Fibroblast of mammary gland (primary cell): ENCODE measurements at places on chromosomes 2 and 18.
A peak's percentile ranks its signal among the peaks of the same experiment; 100 is the strongest.

DNA sequence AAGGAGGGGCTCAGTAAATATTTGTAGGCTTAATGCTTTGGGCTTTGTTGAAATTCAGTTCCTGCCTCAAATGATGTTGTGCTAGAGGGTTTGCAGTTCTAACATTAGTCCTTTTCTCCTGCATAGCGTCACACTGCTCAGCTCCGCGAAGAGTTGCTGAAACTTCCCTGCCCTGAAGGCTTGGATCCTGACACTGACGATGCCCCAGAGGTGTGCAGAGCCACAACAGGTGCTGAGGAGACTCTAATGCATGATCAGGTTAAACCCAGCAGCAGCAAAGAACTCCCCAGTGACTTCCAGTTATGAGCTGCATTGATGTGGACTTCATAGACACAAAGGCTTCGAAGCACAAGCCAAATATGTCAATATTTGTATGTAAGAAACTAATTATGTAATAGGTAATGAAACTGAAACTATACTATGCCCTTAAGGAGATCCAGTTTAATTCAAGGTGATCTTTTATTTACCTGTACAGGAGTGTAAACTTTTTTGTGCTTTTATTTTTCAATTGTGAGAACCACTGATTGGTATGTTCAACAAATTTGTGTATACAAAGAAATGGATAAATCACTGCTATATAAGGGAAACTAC, 10.2 kb upstream of the TTC27 start:
- DNase-seq = no peak

GRCh38 chr2:165056564-165056963, 101.2 kb upstream of the SLC38A11 start:
- DNase-seq = no peak

GRCh38 chr2:15984368-15985255, 44.3 kb downstream of the MYCN start:
- no peak for DNase-seq

- DNase-seq = no peak
Observed at GRCh38 chr2:121473512-121473911, 57.2 kb upstream of the RNU4ATAC start.

GRCh38 chr2:24745825-24746224, 47.4 kb downstream of the PTRHD1 start:
- DNase-seq = no peak

DNA sequence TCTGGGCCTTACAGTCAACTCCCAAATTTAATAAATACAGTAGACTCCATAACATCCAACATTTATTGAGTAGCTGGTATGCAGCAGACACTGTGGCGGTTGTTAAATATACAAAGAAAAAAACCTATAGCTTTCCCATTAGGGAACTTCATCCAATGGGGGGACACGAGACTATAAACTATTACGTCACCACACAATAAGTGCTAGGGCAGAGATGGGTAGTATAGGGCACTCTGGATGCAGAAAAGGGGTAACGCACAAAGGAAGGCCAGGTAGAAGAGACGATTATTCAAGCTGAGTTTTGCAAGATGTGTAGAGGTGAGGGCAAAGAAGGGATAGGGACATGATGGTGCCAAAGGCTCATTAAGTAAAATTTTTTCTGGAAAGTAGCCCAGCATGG, 10.8 kb downstream of the CHN1 start:
- DNase-seq = no peak

DNA sequence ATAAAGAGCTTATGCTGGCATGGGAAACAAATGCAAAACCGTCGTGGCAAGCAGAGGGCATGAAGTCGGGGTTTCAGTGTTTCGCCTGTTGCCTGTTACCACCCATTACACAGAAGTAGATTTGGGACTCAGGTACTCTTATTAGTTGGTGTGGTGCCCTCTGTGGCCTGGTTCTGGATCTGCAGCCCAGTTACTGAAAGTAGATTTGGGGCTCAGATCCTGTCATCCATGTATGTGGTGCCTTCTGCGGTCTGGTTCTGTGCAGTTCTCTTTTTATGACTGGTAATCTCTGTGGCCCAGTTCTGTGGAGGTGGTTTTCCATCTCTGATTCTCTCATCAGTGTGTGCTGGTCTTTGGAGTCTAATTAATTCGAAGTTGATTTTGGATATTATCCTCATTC, 45.2 kb downstream of the ADNP2 start:
- peak; percentile 38 for DNase-seq

GRCh38 chr2:66749566-66749965, 314.6 kb downstream of the MEIS1 start:
- DNase-seq = no peak

- DNase-seq = no peak
Observed at GRCh38 chr18:37391698-37392548, 173.7 kb downstream of the CELF4 start.

- no peak for DNase-seq
Observed at GRCh38 chr18:36015629-36016028, 43.1 kb downstream of the RMP24 start.

DNA sequence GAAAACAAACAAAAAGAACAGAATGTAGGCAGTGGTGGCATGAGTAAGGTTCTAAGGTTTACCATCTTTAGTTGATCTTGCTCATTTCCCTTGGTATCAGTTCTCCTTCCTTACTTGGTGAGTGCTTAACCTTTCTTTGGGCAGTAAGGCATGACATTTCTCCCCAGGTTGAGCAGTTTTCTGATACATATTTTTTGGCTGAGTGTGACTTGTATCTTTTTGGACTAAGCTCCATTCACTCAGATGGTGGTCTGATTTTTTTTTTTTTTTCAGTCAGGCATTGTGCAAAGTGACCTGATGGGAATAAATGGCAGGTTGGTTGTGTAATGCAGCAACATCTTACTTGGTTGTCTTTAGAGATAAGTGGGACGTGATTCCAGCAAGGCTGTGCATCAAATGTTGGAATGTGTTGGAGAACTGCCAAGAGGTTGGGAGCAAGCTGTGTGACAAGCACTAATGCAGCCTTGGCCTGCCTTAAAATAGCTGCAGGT, 15.1 kb downstream of the SPTBN1 start:
- peak; percentile 64 for DNase-seq

GRCh38 chr2:170530803-170531564, 184.2 kb upstream of the SP5 start:
- no peak for DNase-seq

DNA sequence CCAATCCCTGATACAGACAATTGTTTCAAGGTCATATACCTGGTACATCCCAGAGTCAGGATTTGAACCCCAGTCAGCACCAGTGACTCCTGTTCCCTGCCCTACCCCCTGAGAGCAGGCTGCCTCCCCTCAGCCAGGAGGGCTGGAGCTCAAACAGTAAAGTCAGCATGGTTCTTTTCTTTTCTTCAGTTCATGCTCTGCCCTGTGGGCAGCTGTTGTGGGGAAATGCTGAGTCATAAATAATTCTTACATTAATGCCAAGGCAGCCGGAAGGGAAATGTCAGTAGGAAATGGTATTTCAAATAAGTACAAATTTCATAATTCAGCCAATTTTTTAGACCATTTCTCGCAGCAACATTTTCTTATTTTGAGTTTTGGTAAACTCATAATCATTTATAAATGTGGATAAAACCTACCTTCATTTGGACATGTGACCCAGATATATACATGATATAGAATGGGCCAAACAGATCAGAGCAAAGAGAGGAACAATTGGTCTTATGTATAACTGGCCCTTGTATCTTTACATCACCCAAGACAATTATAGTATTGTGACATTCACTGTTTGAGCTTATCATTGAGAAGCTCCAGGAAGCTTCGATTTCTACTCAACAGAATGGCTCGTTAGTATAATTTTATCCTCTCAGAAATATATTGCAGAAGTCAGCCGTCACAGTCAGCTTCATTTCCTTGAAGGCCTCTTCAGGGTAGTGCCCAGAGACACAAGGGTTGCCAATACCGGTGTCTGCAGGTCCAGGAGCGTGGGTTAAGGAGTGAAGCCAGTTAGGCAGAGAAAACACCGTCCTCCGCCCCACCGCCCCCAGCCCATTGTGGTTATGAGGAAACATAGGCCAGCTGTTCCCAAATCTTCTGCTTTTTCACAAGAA, 28.0 kb upstream of the SCYGR1 start:
- peak; percentile 67 for DNase-seq

- DNase-seq = no peak
Observed at GRCh38 chr2:221494556-221494955, 77.5 kb downstream of the EPHA4 start.

DNA sequence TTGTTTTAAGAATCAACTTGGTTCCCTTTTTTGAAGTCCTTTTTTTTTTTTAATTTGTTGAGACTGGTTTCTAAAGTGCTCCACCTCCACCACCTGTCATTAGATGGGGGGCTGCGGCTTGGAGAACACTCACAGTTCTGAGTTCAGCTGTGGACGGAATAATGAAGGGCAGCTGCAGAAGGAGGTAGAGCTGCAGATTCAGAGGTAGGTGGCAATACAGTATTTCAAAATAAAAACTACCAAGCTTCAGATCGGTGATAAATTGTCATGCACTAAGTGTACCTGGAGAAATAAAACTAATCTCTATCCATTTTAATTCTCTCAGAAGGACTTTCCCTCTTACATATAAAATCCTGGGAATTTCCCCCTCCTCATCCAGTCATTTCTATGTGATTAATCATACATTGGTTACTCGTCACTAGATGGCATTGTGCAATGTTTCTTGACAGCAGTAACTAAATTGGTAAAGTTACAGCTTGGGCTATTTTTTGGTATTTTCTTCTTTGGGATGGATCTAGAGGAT, 81.1 kb upstream of the SLC39A10 start:
- peak; percentile 88 for DNase-seq

DNA sequence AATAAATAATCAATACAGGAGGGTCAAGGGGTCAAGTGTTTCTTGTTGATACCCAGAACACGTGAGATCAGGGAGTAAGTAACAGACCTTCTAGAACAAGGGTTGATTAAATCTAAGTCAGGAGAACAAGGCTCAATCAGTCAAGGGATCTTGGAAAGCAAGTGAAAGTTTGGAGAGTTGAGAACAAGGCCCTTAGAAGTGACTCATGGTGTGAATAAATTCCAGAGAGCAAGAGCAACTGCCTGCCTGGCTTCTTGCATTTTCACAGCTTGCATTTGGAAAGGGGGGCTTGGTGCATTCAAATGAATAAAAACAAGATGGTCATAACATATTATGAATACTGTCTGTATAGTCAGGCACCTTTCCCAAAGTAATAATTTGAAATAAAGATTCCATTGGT, 256.1 kb downstream of the DPP10 start:
- DNase-seq = no peak

- no peak for DNase-seq
Observed at GRCh38 chr2:203873461-203873860, 5.9 kb downstream of the CTLA4 start.

- DNase-seq = peak; percentile 46
Observed at GRCh38 chr18:67510831-67511230, 5.7 kb downstream of the DSEL start.
